MCF 10A (cell line): ENCODE measurements at places on chromosomes 1 and 21. TPM values are rescaled to one million over a fixed set of nuclear protein-coding genes. Genes with fewer than 3 reads are reported as not detected.

IRF6 gene
- total RNA-seq: 87.8 and 106 TPM in 2 replicates

PALMD gene
- 0.12 and 0.33 TPM in 2 replicates for total RNA-seq

TDRKH gene
- 5.6 and 10.6 TPM in 2 replicates for total RNA-seq

SIK1 gene
- total RNA-seq: 77.1 and 86.9 TPM in 2 replicates

SPATA17 gene
- 4.5 and 11.0 TPM in 2 replicates for total RNA-seq

AK2 gene
- 286 and 390 TPM in 2 replicates for total RNA-seq

HSD3B2 gene
- not detected in 2 replicates for total RNA-seq

GSTM5 gene
- not detected in 2 replicates for total RNA-seq

SCNM1 gene
- total RNA-seq: 88.5 and 93.0 TPM in 2 replicates

FCRL1 gene
- total RNA-seq: not detected in 2 replicates

FMO5 gene
- total RNA-seq: 0.72 and 0.86 TPM in 2 replicates

OLIG2 gene
- total RNA-seq: not detected in 2 replicates

TRPM2 gene
- total RNA-seq: 10.0 and 11.0 TPM in 2 replicates

CNKSR1 gene
- 31.0 and 35.5 TPM in 2 replicates for total RNA-seq

PLEKHA6 gene
- total RNA-seq: 65.9 and 75.9 TPM in 2 replicates

LAMC2 gene
- 751 and 884 TPM in 2 replicates for total RNA-seq

SLC41A1 gene
- total RNA-seq: 48.8 and 49.7 TPM in 2 replicates

CHODL gene
- 0.19 TPM in 1 of 2 replicates, not detected in the other for total RNA-seq

MAP1LC3C gene
- total RNA-seq: not detected in 2 replicates

TMEM82 gene
- not detected in 2 replicates for total RNA-seq

CACNA1S gene
- not detected in 2 replicates for total RNA-seq

LAX1 gene
- total RNA-seq: not detected in 2 replicates

COL8A2 gene
- total RNA-seq: not detected in 2 replicates

ERG gene
- not detected in 2 replicates for total RNA-seq

PDE4B gene
- 2.8 and 3.3 TPM in 2 replicates for total RNA-seq

ICOSLG gene
- 1.2 and 1.5 TPM in 2 replicates for total RNA-seq

LMX1A gene
- total RNA-seq: not detected in 2 replicates

PLD5 gene
- total RNA-seq: 16.1 and 18.3 TPM in 2 replicates

HUNK gene
- total RNA-seq: not detected in 2 replicates

FAM3B gene
- not detected in 2 replicates for total RNA-seq
